Panc1 (cell line): ENCODE measurements at places on chromosomes 6 and 20. TPM values are rescaled to one million over a fixed set of nuclear protein-coding genes. Genes with fewer than 3 reads are reported as not detected.

Gene ADGRF4
- total RNA-seq, result 0.10 TPM

Gene TREML2
- total RNA-seq, result not detected

Gene NKX2-2
- total RNA-seq, result not detected

Gene RPS6KA2
- 4.1 TPM for total RNA-seq

Gene NMBR
- not detected for total RNA-seq

Gene NRSN2
- total RNA-seq, result 44.9 TPM

Gene MLN
- not detected for total RNA-seq

Gene FERMT1
- 0.95 TPM for total RNA-seq

Gene NHSL1
- total RNA-seq, result 20.6 TPM

Gene MYT1
- 0.41 TPM for total RNA-seq

Gene PPP1R3G
- 0.44 TPM for total RNA-seq

Gene ETV7
- 2.0 TPM for total RNA-seq

Gene RAET1G
- total RNA-seq, result 1.2 TPM

Gene TSPO2
- not detected for total RNA-seq

Gene GGTLC1
- 0.18 TPM for total RNA-seq

Gene EYS
- total RNA-seq, result not detected

Gene PDYN
- total RNA-seq, result not detected

Gene PARD6B
- 132 TPM for total RNA-seq

Gene SNAI1
- 8.8 TPM for total RNA-seq

Gene SEL1L2
- not detected for total RNA-seq

Gene SLC22A16
- not detected for total RNA-seq

Gene EZR
- 263 TPM for total RNA-seq

Gene C4B
- 8.8 TPM for total RNA-seq

Gene BNIP5
- total RNA-seq, result not detected

Gene IMPG1
- not detected for total RNA-seq

Gene PROKR2
- total RNA-seq, result not detected

Gene CAGE1
- total RNA-seq, result not detected

Gene SOX18
- total RNA-seq, result 18.7 TPM
